Dorsolateral prefrontal cortex (tissue), 122 donors: ENCODE measurements at places on chromosomes 7 and 10. TPM values are rescaled to one million over a fixed set of nuclear protein-coding genes. Genes with fewer than 3 reads are reported as not detected.
A peak's percentile ranks its signal among the peaks of the same experiment; 100 is the strongest.

- DNase-seq, result peak; percentile 12
These were observed at the start of gene NANOS1 for GRCh38 chr10:119029613-119030420. NANOS1 (plus strand) TSS chr10:119029714; CDS start chr10:119029802, 88 bp downstream.

- DNase-seq, result no peak
These were observed 123.3 kb downstream of the CDH23 start for GRCh38 chr10:71520042-71520441.

DNA sequence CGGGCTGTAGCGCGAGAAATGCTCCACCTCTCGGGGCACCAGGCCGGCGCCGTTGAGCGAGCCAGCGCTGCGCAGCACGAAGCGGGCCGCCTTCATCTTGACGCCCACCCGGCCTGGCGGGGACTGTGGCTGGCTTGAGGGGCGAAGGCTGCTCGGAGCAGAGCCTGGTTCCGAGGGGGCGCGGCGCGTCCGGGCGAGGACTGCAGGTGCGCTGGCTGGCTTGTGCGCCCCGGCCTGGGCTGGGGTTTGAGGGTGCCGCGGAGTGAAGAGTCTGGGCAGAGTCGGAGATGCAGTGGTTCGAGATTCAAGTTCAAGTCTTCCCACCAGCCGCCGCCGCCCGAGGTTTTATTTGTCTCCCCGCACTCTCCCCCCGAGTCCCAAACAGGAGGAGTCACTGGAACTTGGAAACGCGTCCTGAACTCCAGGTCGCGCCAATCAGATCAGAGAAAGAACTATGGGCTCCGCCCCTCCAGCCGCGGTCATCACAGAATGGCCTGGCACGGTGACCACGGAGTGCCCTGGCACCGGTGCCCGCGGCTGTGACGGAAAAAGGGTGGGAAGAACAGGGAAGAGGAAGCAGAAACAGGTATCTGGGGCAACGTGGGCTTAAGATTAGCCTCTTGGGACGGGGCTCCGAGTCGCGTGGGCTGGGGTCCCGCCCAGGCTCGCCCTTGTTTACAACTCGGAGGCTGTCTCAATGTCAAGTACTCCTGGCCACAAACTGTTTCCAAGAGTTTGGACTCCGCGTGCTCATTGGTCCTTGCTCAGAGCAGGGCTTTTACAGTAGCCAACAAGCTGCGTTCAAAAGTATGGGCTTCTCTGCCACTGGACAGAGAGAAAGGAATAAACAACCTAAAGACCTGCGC lies at the start of gene PDK4:
Gene PDK4, minus strand, starts transcription at position 319 of the 866 bp plus-strand sequence. Its CDS starts 223 bp downstream, at position 96.
- DNase-seq, result peak; percentile 93

DNA sequence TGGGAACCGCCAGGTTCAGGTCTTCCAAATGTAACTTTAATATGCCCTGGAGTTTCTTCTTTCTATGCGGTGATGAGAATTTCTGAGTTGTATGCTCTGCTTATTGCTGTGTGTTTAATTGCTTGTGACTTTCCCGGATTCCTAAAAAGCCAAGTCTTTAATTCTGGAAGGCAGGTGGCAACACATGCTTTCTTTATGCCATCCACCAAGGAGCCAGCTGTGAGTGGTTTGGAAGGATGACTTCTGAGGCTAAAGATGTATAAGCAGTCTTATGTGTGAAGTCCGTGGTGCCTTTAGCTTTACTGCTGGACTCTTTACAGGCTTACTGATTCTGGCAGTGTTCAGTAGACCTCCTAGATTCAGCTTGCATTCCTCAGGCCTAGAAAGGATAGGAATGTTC lies 3.1 kb downstream of the SDK1 start:
- no peak for DNase-seq

Gene SLC29A4
- 16.0 TPM for total RNA-seq

Gene GNG11
- 5.9 TPM for total RNA-seq
